ENCODE measurements at places on chromosomes 2 and 18.
A peak's percentile ranks its signal among the peaks of the same experiment; 100 is the strongest.

DNA sequence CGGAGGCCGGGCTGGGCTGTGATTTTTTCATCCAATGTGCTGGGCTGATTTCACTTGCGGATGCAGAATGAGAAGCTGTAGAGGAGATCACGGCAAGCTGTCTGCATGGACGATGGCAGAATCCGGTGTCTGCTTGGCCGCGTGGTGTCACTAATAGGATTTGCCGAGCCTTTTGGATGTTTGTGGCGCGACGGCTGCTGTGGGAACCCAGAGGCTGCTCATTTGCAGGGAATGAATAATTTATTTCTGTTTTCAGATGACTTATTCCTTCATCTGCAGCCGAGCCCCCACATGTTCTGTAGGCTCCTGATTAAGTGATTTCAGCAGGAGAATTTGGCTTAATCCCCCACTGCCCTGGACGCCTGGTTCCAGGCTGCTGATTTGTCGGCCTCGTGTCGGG lies 62.6 kb downstream of the ODC1 start:
- DNase-seq, result no peak

DNA sequence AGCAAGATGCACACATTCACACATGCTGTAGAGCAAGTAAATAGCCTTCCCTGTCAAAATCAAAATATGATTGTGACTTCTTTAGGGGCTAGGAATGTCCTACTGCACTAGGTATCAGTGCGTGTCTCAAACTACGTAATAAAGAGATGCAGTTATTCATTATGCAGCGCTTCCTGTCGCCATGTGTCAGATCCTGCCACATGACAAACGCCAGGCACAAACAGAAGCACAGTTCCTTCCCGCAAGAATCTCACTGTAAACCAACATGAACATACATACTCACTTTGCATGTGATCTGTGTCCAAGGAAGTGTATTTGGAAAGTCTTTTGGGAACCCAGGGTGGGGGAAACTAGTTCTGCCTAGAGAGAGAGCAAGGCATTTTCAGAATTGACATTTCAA lies 599.9 kb downstream of the RNF144A start:
- DNase-seq, result no peak

GRCh38 chr2:72031346-72032110 lies 116.1 kb downstream of the CYP26B1 start:
- no peak for DNase-seq

- no peak for DNase-seq
These were observed 600.1 kb upstream of the FSHR start for GRCh38 chr2:49754381-49754780.

- no peak for DNase-seq
These were observed 64.0 kb downstream of the AAK1 start for GRCh38 chr2:69579536-69579935.

GRCh38 chr18:9874728-9875127 lies 11.0 kb upstream of the TXNDC2 start:
- peak; percentile 51 for DNase-seq

DNA sequence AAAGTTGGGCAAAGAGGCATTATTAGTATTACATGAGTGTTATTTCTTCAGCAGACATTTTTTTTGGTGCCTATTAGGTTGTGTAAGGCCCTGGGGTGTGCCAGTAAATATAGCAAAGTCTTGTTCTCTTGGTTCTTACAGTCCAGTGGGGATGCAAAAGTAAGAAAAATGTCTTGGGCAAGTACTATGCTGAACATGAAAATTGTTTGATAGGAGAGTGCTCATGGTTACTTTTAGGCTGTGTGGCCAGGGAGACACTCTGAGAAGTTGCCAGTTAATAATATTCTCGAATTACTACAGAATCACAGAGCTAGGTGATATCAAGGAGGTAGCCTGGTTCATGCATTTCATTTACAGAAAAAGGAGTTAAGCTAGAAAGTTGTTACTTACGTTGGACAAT lies 1.9 kb downstream of the AGFG1 start:
- DNase-seq, result no peak
